ENCODE measurements at places on chromosomes 4 and X.
A peak's percentile ranks its signal among the peaks of the same experiment; 100 is the strongest.

- DNase-seq = no peak
These were observed 107.1 kb downstream of the ANXA10 start for GRCh38 chr4:168199260-168199957.

DNA sequence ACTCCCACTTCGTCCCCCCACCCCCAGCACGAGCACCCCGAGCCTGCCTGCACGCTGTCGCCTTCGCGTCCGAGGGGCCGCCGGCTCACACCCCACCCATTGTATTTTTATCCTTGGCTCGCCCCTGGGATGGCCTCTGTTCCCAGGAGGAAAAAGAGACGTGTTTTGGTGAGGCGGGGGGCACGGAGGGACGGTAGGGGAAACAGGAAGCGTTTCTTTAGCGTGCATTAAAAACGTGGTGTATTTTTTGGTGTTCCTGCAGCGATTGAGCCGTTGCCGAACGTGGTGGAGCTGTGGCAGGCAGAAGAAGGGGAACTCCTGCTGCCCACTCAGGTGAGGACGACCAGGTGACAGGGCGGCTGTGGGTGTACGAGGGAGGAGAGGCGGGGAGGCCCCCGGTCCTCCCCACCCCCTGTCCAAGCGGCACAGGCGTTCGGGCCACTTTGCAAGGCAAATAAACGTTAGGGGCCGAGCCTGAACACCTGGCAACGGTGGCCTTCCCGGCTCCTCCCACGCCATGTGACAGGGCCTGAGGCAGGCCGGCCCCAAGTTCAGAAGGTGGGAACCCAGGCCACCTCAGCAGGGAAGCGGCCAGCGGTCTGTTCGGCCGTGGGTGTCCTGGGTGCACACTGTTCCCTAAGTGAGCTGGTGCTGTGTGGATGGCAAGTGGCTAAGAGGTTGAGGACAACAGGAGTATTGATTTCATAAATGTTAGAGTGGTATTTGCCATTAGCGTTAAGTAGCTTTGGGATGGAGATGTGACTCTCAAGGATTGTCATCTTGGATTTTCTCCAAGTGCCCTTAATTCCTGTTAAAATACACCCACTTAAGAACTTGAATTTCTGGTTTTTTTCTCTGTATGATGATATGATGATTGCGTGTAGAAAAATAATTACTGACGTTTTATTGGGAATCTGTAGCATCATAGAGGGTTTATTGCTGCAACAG is 1.1 kb downstream of the TMEM131L start:
- DNase-seq = peak; percentile 68

DNA sequence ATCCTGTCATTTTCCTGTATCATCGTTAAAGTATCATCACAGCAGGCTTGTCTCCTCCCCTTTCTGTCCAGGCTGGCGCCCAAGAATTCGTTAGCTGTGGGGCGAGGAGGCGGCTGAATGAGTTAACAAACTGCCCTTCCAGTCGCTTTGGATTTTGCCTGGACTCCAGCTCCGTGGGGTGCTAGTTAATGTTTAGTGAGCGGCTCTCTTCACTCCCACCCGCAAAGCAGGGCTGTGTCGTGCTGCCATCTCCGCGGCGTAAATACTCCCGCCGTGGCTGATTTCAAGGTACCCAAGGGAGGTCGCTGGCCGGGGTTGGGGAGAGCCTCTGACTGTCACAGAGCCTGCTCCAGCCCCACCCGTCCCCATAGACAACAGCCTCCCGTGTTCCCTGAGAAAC is 44.9 kb upstream of the SPRY1 start:
- DNase-seq = peak; percentile 4

- DNase-seq = no peak
These were observed 652.9 kb downstream of the ADGRL3 start for GRCh38 chr4:61853041-61853440.

DNA sequence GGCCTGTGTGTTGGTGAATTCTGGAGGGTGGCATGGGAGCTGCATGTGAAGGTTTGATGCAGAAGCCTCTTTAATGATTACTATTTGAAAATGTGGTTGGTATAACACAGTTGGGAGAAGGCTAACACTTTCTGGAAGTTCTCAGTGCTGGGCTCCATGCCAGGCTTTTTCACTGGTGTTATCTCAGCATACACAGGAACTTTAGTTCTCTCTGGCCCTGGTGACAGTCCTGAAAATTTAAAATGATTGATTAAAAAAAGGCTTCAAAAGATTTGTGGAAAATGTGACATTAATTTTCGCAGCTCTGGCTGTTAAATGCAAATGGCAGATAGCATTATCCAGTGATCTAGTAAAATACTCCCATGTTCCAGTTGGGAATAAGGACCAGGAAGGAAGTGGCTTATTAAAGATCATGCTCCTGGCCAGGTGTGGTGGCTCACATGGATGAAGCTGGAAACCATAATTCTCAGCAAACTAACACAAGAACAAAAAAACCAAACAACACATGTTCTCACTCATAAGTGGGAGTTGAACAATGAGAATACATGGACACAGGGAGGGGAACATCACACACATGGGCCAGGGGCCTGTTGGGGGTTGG is 36.6 kb downstream of the DIPK2B start:
- DNase-seq = no peak

- no peak for DNase-seq
These were observed 485.7 kb upstream of the HS3ST1 start for GRCh38 chr4:11914406-11914805.

GRCh38 chr4:104508224-104508623 is 13.5 kb upstream of the CXXC4 start:
- DNase-seq = no peak

DNA sequence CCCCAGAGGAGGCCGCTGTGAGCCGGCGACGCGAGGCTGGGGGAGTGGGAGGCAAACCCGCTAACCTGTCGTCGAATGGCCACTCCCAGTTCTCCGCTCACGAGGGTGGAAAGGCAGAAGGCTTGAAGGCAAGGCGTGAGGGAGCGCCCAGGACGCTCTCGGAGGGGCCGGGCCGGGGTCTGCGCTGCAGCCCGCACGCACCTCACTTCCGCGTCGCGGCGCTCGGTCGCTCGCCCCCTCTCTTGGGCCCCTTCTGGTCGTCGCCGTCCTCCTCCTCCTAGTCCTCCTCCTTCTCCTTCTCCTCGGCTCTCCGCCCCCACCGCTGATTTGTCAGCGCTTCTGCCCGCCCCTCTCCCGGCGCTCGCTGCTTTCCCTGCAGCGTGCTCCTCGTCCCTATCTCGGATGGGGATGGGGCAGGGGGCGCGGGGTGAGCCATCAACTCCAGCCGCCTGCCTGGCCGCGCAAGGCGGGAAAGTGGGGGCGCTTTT is at the start of gene SNCA:
SNCA (minus strand) TSS at position 265 of the 488 bp plus-strand sequence. CDS start 1,494 bp downstream, outside the sequence.
- DNase-seq = peak; percentile 72

GRCh38 chr4:177127658-177128057 is 182.0 kb upstream of the NEIL3 start:
- DNase-seq = no peak

DNA sequence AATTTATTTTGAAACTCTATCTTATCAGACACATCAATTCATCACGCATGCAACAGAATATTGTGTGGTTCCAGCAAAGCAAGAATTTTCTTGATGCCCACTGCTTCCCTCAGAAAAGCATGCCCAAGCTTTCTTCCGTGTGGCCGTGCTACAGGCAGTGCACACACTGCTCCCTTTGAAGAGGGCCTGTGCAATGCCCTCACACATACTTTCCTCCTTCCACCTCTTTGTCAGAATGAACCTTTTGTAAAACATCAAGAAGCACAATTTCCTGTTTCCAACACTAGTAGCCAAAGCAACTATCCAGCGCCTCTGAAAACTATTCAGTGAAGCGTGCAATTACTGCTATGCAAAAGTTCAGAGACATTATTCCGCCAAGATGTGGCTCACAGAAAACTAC is 201.7 kb downstream of the NLGN4X start:
- no peak for DNase-seq

DNA sequence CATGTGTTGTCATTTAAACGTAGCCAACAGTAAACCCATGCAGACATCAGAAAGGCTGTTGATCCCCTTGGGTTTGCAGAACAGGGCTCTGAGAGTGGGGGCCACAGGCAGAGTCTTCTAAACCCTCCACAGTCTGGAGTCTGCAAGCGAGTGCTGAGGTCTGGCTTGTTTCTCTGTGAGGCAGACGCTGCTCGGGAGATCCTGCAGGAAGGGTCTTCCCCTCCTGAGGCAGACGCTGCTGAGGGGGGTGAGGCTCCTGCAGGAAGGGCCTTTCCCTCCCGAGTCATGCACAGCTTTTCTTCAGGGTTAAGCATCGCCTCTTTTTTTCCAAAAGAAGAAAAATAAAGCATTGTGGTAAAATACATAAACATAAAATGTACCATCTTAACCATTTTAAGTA is 17.1 kb upstream of the PDE6B start:
- no peak for DNase-seq
